NCI-H1092 treated with DMSO at 0.1 percent for 48 hours (cell line): ENCODE measurements at places on chromosomes 3 and 15.

DNA sequence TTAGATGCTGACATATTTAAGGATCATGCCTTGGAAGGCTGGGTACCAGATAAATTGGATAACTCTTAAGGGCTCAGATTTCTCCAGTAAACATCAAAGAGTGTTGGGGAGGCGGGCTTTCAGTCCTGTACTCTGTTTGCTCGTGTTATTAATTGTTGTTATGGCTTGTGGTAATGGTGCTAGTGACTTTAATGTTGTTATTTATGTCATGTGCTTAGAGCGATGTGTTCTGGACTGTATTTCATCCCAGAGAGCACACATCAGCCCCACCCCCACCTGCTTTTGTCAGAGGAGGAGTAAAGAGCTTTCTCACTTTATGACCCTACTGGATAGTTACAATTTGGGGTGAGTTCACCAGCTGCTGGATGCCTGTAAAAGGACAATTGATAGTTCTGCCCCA, 386.3 kb downstream of the EPHB1 start:
- DNase-seq: no peak

GRCh38 chr3:50381383-50381782, 22.1 kb upstream of the TMEM115 start:
- peak; percentile 39 for DNase-seq

DNA sequence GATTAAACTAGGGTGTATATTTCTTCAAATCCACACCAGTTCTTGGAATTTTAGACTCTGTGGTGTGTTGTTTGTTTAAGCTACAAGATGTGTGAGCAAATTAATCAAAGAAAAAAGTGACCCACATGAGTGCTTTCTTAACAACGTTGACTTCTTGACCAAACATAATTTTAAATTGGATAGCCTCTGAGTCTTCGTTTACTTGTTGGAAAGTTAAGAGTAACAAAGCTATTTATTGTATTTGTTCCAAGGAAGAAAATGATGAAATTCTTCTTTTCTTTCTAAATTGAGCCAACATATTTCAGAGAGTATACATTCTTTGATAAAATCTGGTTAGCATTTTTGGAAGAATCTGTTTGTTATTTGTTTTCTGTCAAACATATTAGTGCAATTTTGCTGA, 99.9 kb upstream of the IGSF10 start:
- no peak for DNase-seq

DNA sequence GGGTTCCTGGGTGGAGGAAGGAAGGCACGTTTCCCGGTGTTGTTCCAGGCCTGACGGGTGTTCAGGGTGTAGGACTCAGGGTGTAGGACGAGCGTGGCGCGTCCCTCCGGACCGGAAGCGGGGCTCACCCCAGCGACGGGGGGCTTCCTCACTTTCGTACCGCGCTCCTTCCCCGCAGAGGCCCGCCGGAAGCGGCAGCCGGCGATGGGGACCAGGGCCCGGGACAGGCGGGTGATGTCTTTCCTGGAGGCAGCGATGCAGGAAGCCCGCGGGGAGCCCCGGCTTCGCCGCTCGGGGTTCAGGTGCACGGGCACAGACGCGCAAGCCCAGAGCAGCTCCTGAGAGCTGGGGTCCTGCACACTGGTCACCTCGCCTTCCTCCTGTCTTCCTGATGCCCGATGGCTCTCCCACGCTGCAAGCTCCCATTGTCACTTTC, 13.4 kb downstream of the FOXL2NB start:
- DNase-seq: no peak

- no peak for DNase-seq
Measured at GRCh38 chr15:80474224-80475215, 70.3 kb downstream of the ARNT2 start.

DNA sequence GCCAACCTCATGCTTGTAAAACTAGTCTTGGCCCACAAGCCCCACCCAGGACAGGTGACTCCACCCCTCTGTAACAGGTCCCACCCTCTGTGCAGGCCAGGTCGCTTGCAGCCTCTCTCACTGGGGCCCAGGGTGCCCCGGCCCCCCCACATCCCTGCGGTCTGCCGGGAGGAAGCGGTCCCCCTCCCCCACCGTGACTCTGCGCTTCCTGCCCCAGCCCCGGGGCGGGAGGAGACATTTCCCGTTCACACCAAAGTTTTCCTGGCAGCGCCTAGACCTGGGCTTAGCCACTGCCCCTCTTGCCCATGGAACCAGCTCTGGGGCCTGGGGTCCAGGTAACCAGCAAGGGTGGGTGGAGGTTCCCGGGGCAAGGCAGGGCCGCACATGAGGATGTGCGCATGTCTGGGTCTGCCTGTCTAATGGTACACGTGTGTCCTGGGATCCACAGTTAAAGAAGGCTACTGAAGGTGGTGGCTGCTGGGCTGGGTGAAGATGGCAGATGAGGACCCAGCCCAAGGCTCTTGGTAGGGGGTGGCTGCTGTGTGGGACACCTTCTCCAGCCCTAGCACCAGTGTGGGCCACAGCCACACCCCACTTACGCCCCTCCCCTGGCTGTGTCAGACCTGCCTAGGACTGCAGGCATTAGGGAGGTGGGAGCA, 8.4 kb downstream of the NBEAL2 start:
- no peak for DNase-seq

- DNase-seq: no peak
Measured at GRCh38 chr3:111299192-111299615, 227.6 kb downstream of the NECTIN3 start.

GRCh38 chr3:130892759-130893375, 1.0 kb upstream of the ATP2C1 start:
- peak; percentile 90 for DNase-seq

- DNase-seq: no peak
Measured at GRCh38 chr3:54712539-54712938, 215.3 kb downstream of the LRTM1 start.

DNA sequence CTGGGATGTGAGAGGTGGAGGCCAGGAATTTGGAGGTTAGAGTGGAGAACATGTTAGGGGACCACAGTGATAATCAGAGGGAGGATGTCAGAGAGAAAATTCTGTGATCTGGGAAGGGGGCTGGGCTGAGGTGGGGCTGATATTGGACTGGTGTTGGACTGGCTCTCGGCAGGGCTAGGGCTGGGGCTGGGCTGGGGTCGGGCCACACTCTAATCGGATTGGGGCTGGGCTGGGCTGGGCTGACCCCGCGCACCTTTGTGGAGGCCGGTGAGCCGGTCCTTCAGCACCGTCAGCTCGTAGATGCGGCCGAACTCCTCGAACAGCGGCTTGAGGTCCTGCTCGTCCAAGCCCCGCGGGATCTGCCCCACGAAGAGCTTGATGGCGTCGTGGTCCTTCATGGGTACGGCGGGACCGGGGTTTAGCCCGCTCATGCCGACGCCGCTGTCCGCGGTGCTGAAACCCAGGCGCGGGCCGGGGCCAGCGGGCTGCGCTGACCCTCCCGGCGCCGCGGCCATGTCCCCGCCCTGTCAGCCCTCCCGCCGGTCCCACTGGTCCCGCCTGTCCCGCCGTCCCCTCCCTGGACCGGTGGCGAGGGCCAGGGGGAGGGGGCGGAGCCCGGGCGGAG, 485 bp downstream of the CELF6 start:
- DNase-seq: no peak

DNA sequence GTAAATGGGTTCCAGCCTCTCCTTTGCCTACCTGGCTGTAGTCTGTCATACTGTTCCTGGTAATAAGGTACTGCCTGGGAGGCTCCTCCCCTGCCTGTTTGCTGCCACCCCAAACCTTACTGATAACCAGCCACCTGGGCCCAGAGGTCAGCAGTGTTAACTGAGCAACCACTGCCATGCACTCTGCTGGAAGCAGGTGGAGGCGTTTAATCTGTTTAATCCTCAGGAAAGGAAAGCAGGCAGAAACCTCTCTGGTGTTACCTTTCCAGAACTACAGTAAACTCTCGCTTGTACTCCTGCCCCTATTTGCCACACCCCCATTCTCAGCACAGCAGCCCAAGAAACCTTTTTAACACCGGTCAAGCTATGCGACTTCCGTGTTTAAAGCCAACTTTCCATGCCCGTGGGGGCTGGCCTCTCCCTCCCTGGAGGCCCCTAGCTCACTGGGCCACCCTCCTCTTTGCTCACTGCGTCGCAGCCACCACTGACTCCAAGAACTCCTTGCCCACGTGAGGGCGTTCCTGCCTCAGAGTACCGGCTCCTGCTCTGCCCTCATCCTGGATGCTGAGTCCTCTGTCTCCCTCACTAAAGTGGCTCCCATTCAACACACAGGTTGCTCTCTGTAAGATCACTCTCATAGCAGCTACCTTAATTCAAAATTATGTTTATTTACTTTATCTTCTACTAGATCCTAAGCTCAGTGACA, 8.3 kb downstream of the BDH1 start:
- no peak for DNase-seq

DNA sequence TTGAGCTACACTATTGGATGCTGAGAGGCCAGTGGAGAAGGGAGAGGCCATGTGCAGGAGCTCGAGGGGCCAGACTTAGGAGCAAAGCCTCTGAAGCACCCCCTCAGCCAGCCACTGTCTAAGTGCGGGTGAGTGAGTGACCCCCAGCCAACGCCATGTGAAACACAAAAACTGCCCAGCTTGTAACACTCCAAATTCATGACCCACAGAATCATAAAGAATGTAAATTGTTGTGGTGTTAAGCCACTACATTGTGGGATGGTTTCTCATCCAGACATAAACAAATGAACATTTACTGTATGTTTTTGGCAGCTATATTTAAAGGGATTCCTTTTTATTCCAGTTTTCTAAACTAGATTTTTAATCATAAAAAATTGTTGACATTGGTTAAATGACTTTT, 27.2 kb upstream of the TMEM158 start:
- no peak for DNase-seq

GRCh38 chr15:75025107-75025506, 1.7 kb downstream of the PPCDC start:
- no peak for DNase-seq

GRCh38 chr3:24185738-24186384, 240.8 kb downstream of the NR1D2 start:
- DNase-seq: peak; percentile 44

DNA sequence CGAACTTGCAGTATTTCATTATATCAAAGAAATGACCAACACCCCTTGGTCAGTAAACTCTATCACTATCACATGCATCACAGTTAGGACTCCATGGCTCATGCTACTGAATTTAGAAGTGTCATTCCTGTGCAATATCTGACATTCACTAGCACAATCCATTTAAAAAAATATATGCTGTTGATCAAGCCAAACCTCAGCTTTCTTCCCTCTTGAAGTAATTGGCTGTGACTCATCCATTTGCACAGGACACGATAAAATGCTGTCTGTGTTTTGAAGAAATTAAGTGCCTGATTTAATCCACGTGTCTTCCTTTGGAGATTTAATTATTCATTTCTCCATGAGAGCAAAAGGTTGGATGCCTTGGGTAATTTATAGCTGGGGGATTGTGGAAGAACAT, 38.9 kb downstream of the CPNE4 start:
- no peak for DNase-seq

DNA sequence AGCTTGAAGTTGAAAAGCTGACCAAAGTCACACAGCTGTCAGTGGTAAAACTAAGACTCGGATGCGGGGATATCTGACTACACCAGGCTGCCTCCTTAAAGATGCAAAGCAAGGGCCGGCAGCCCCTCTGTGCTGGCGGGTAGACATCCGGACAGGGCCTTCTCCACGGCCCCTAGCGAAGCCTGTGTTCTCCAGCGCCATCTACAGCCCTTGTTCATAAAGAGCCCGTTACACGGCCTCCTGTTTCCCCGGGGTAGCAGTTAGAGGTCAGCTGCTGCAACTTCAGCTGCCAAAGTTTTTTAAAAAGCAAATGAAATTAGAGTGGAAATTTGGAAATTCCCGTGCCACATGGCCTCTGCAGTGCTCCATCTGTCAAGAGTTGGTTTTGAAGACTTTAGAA, 383.0 kb downstream of the TBL1XR1 start:
- DNase-seq: no peak

- peak; percentile 47 for DNase-seq
Measured at GRCh38 chr3:48898383-48899234, at the start of gene SLC25A20. Gene SLC25A20 (minus strand): TSS chr3:48898882. CDS start chr3:48898794, 88 bp downstream.

- DNase-seq: no peak
Measured at GRCh38 chr3:143242691-143243090, 123.1 kb downstream of the CHST2 start.

DNA sequence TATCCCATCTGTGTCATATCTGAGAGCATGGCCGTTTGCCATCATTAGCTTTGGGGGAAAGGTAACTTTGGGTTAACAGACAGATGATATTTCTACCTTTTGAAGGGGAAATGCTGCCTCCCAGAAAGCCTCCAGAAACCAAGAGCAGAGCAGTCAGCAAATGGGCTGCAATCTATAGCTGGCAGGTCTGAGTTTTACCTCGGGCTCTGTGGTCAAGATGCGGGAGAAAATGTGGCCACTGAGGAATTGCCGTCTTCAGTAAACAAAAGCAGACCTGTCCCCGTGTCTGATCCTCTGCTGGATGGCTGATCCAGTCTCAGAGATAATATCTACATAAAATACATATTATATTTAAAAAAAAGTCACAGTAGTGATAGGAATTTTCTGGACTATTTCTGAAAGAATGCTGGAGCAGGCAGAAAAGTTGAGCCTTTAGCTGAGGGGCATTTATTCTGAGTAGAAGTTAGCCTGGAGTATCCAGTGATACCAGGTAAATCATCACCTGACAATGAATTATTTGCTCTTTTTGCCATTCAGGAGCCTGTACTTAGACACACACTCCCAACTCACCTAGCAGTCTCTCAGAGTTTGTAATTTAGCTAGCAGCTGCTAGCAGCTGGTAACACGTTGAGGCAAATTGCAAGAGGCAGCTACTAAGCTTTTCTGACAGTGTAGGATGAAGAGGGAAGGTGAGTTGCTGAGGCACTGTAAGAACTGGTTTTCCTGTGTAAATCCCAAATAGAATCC, 285.3 kb upstream of the RARB start:
- no peak for DNase-seq

GRCh38 chr3:143594206-143594605, 254.1 kb downstream of the SLC9A9 start:
- DNase-seq: no peak

DNA sequence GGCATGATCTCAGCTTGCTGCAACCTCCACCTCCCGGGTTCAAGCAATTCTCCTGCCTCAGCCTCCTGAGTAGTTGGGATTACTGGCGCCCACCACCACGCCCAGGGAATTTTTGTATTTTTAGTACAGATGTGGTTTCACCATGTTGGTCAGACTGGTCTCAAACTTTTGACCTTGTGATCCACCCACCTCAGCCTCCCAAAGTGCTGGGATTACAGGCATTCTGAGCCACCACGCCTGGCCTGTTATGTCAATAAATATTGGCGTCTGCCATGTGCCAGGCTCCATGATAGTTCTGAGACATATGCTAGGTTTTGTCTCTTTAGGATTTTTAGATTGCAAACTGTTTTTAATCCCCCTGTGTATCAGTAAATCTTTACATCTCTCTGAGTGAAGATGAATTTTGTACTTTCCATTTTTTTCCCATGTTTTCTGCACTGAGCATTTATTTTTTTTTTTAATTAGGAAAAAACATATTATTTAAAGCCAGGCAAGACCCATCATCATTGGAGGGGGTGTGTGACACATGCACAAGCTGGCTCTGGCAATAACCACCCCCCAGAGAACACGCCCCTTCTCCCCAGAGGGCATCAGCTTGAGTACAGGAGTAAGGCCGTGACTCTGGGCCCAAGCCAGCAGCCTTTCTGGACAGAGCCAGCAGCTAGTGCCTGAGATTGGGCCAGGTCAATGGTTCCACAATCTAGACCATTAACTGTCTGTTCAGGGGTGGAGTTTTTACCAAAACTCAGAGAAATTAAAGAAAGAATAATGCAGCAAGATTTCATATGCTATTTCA, 51.0 kb upstream of the ATP1B3 start:
- DNase-seq: no peak

- no peak for DNase-seq
Measured at GRCh38 chr3:71395927-71396695, 187.4 kb downstream of the FOXP1 start.

GRCh38 chr3:55066551-55067047, 138.7 kb upstream of the LRTM1 start:
- no peak for DNase-seq

- DNase-seq: peak; percentile 25
Measured at GRCh38 chr3:53495520-53496391, 1.3 kb downstream of the CACNA1D start.
